ENCODE measurements at places on chromosomes 2 and 18.
A peak's percentile ranks its signal among the peaks of the same experiment; 100 is the strongest.

DNA sequence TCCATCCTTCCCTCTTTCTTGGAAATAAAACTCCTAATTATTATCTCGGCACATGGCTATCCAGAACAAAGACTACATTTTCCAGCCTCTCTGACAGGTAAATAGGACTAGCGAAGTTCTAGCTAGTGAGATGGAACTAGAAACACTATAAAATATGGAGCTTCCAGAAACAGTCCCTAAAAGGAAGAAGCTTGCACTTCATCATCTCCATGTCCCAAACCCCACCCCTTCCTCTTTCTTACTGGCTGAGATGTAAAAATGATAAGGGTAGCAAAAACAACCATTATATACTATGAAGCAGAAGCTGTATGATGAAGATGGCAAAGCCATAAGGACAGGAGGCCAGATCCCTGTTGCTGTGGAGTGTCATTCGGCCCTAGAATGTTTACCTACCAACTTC lies 11.7 kb upstream of the ACTR2 start:
- no peak for DNase-seq

DNA sequence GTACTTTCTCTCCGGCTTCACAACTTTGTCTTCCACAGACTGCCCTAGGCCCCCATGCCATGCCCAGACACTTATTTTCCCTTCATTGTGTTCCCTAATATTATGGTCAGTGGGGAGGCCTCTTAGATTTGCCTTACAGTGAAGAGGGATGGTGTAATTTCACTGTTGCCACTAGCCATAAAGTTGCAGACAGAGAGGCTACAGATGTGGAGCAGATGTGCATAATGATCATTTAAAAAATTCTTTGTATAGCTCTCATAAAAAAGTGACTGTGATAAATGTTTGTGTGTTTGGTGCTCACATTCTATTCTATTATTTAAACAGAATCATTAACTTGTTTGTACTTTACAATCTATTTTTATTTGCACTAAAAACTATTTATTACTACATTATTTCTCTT lies 67.5 kb upstream of the FN1 start:
- DNase-seq = no peak

DNA sequence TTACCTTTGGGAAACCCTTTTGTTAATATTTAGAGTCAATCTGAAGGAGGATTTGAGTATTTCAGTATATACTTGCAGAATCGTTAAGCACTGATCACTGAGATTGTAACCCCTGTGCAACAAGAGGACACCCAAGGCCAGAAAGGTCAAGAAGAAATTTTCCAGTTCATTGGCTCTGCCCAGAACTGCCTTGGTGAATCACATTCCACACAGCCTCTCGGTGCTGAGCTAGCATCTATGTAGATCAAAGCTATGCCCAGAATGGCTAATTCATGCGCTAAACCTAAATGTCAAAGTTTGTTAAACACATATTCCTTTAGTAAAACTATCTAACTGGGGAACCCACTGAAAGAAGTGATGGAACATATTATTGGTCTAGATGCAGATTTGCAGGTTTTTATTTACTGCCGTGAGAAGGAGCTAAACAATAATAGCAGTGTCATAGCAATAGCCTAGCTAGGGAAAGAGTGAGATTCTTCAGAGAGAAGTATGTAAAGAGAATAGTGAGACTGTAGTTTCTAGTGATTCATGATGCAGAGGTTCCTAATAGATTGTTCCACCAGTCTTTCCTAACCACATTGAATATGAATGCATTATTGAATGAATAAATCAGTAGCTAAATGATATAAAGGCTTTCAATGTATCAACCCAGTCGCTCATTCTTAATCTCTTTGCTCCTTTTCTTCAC lies 423.2 kb upstream of the CRIM1 start:
- no peak for DNase-seq

DNA sequence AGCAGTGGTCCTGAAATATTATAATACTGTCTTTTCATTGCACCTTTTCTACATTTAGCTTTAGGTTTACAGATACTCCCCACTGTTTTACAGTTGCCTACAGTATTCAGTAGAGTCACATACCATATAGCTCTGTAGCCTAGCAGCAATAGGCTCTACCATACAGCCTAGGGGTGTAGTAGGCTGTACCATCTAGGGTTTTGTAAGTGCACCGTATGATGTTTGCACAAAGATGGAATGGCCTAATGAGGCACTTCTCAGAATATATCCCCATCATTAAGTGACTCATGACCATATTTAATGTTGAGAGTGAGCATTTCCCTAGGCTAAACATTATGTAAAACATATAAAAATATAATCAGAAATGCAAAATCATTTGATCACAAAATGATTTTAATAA lies 511.3 kb upstream of the RAB12 start:
- no peak for DNase-seq

DNA sequence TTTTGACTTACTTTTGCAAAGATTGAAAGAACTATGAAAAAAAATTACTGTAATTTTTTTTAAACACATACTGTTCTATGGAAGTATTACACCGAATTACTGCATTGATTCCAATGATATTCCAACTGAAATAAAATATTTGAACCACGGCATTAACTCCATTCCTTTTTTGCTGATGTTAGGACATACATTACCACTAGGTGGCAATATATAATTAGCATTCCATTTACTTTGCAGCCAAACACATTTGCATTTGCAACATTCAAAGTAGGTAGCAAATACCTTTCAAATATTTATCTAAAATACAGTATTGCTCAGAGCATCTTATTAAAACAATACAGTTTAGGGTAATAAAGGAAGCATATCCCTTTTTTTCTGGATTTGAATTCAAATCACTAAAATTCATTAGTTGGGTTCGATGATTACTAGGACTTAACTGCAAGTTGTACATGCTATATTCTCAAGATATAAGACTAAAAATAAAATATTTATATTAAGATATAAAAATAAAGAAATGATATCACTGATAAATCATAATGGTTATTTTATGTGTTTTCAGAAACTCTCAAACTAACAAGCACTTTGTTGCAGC lies 31.3 kb downstream of the LANCL1 start:
- DNase-seq = peak; percentile 12

DNA sequence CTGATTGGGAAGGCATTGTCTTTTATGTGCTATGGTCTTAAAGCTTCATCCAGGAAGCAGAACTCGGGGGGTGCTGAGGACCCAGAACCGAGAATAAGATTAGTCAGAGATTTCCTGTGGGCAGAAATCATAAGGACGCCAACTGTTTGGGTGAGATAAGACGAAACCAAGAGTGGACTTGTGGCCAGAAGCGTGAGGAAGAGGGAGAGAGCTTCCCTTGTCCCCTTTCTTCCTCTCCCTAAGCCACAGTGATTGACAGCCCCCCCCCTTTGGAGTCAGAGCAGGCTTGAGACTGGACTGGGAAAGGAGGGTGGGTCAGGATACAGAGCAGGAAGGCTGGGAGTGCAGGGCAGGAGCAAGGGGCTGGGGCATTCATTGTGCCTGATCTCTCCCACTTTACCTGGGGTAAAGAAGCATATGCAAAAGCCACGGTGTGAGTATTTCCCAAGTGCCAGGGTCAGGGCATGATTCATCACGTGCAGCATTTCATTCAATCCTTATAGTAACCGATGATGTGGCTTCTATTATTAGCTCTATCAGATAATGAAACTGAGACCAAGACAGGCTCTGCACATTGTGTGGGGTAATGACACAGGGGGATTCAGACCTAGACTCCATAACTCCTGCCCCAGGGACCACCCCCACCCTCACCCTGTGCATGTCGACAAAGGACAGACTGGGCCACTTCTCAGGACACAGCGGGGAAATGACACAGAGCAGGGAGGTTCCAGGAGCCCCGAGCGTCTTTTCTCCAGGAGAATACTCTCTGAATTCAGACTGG lies 3.0 kb upstream of the IL1RN start:
- DNase-seq = peak; percentile 81

DNA sequence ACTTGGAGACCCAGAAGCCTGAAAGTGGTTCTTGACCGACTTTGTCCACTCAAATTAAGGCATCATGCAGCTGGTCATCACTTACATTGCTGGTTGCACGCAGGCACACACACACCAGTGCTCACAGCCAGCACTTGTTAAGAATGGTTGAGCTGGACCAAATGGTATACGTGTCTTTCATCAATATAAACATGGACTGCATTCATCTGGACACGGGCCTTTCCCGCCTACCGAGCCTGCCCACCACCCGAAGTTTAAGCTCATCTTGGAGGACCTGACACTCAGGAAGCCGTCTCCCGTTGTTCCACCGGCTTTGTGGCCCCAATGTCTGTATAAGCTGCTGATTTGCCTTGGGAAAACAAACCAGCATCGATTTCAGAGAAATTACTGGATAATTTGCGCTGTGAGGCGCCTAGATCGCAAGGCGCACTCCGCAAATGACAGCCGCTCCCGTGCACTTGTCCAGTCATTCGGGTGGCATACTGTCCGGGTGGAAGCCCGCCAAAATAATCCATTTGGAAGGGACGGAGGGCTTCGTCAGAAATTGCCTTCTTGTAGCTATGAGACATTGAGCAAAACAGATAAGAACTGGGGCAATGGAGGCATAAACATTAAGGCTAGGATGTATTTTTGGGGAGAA lies 40.1 kb upstream of the AKAIN1 start:
- no peak for DNase-seq

GRCh38 chr2:236177967-236178889 lies 10.0 kb upstream of the GBX2 start:
- DNase-seq = peak; percentile 34

DNA sequence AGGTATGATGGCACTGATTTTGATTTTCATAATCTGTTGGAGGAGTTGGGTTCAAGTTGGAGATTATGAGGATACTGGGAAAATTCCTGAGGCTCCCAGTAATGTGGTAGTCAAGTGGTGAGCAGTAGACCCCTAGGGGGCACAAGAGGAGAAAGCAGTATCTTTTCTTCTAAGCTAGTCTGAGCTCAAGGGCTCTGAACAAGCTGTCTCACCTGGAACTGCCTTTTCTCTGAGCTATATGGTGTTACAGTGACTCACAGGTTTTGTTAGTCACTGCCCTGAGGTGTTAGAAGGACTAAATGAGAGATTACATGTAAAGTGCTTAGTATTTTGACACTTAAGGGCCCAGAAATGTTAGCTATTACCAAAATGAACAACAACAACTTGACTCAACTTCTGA lies 42.2 kb downstream of the CD302 start:
- DNase-seq = no peak

DNA sequence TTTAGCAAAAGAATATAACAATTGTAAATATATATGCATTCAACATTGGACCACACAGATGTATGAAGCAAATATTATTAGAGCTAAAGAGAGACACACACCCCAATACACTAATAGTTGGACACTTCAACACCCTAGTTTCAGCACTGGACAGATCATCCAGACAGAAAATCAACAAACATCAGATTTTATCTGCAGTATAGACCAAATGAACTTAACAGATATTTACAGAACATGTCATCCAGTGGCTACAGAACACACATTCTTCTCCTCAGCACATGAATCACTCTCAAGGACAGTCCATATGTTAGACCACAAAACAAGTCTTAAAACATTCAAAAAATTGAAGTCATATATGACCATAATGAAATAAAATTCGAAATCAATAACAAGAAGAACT lies 22.1 kb upstream of the EVA1A start:
- DNase-seq = no peak

- DNase-seq = no peak
Measured at GRCh38 chr18:29326214-29326613, 1149.3 kb upstream of the CDH2 start.

- DNase-seq = no peak
Measured at GRCh38 chr2:52474091-52474490, 1293.5 kb upstream of the CHAC2 start.

DNA sequence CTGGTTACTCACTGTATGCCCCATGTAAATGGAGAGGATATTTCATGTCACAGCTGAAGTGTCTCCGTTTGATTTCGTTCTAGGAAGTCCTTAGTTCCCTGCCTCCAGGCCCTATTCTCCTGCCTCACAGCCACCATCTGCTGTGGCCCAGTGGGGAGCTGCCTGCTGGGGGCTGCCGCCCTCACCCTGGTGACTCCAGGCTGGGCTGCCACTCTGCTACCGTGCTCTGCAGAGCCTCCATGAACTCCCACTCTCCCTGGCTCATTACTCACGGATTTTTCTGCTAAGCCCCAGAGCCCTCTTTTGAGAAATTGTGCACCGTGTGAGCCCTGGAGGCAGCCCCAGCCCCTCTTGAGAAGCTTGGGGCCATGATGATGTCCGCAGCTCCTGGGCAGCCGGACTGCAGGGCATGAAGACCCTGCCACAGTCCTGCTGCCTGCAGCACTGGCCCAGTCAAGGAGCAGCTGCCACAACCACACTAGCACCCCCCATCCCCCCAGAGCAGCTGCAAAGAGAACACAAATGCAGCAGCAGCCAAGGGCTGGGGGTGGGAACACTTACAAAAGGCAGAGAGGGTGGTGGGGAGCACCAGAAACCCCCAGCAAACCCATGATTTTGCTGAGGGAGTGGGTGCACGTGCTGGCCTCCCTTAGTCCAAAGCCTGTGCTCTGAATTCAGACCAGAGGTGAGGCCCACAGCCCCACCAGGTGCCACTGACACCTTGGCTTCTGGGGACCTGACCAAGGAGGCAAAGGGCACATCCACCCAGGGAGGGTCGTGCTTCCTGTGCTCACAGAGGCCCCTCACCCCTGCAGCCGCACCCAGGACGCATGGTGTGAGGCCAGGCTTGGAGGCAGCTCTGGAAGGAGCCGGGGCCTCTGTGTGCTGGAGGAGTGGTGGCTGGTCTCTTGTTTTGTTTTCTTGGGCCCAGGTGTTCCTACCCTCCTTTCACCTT lies 270.2 kb upstream of the RAB6C start:
- no peak for DNase-seq

GRCh38 chr2:174829550-174829949 lies 65.3 kb upstream of the CHRNA1 start:
- DNase-seq = no peak

GRCh38 chr2:69154106-69154505 lies 141.1 kb downstream of the ANTXR1 start:
- no peak for DNase-seq

DNA sequence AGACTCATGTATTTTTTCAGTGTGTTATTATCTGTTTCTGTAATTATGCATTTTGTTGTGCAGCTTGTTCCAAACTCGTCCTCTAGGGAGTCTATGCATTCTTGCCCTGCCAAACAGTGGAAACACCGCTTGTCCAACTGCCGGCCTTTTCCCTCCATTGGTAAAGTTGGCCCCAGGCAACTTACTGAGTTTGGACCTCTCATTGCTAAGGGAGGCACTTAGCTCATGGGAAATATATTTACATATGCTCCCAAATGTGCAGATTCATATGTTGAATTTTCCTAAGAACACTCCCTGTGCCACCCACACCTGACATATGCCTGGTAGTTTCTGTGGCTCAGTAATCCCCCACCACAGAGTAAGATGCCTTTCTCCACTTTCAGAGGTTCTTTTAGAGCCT lies 98.0 kb downstream of the TMEM185B start:
- DNase-seq = no peak

- DNase-seq = no peak
Measured at GRCh38 chr2:116304328-116304727, 1510.2 kb upstream of the DDX18 start.

DNA sequence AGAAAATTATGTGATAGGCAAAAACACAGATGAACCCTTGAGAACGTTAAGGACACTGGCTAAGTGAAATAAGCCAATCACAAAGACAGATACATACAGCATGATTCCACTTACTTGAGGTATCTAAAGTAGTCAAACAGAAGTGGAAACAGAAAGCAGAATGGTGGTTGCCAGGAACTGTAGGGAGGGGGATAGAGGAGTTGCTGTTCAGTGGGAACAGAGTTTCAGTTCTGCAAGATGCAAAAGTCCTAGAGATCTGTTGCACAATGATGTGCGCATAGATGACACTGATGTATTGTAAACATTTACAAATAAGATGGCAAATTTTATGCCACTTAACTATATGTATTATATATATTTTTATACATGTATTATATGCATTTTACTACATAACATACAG lies 59.7 kb downstream of the POLE4 start:
- DNase-seq = peak; percentile 80
